ENCODE measurements at places on chromosomes 5 and 9.

GRCh38 chr9:100099722-100100042 is 639 bp downstream of the INVS start:
- no peak for DNase-seq

GRCh38 chr9:124257844-124258606 is at the start of gene NEK6:
TSS of gene NEK6 (plus strand) at chr9:124257949. CDS start at chr9:124301965, 44,016 bp downstream.
- no peak for DNase-seq

- DNase-seq: no peak
These were observed 7.2 kb upstream of the XPA start for GRCh38 chr9:97704345-97704677.

DNA sequence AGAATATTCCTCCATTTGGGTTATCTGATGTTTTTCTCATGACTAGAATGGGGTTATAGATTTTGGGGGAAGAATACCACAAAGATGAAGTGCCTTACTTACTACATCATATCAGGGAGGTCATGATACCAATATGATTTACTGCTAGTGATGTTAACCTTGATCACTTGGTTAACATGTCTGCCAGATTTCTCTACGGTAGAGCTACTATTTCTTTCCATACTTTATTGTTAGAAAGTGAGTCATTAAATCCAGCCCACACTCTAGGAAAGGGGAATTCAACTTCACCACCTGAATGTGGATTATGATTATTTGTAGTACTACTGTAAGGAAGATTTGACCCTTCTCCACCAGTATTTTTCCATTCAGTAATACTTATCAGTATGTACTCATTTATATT is 64.7 kb downstream of the UBE2R2 start:
- DNase-seq: no peak

GRCh38 chr9:76571288-76571687 is 112.3 kb downstream of the GCNT1 start:
- DNase-seq: no peak

DNA sequence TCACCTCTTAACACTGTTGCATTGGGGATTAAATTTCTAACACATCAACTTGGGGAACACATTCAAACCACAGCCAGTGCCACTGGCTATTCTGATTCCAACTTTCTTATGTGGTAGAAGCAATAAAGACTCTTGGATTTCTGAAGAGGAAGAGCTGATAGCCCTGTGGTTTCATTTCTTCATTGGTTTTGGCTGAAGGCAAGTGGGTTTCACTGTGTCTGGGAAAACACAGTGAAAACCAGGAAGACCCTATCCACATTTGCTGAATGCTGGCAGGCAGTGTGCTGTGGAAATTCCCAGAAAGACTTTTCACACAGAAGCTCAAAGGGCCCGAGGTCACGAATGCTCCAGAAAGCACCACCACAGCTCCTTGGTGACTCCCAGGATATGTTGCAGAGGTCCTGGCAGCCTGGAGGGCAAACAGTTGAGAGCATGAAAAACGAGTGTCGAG is 67.1 kb downstream of the DAPK1 start:
- DNase-seq: no peak

GRCh38 chr5:171351536-171352073 is 36.0 kb upstream of the NPM1 start:
- no peak for DNase-seq

- DNase-seq: no peak
These were observed 51.9 kb upstream of the JAK2 start for GRCh38 chr9:4933177-4933576.

- DNase-seq: no peak
These were observed 190.6 kb upstream of the MAP3K1 start for GRCh38 chr5:56624751-56625150.

GRCh38 chr5:36017622-36018021 is 26.4 kb upstream of the UGT3A1 start:
- no peak for DNase-seq

DNA sequence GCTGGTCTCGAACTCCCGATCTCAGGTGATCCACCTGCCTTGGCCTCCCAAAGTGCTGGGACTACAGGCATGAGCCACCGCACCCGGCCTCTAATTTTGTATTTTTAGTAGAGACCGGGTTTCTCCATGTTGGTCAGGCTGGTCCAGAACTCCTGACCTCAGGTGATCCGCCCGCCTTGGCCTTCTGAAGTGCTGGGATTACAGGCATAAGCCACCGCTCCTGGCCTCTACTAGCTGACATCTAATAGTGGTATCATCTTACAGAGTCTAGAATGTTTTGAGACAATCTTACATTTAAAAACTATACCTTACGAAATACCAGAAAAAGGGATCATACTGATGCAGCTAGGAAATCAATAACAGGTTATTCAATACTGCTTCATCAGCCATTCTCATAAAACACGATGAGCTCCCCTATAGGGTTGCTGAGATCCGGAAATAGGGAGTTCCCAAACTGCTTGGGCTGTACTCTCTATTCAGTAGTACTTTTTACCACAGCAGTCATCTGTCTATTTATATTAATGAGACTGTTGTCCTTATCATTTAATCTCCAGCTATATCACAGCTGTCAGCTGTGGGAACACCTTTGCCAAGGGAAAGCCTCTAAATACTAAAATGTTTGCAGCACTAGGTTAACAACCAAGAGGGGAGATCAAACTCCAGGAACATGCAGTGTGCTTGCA is 8.1 kb upstream of the UBE2D2 start:
- no peak for DNase-seq

DNA sequence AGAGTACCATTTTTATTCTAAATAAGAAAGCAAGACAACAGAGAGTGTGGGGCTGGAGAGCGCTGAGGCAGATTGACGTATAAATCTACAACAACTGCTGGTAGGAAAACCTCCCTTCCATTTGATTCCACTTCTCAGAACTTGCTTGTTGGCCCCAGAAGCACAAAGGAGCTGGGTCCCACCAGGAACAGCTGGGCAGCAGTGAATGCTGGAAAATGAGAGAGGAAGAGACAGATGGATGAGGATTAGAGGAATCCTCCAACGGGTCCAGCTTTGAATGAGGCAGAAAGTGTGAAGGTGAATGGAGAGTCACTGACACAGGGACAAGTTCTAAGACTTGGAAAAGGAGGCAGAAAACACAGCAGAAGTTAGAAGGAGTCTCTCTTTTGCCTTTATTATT is 14.8 kb downstream of the TAS2R1 start:
- DNase-seq: no peak

DNA sequence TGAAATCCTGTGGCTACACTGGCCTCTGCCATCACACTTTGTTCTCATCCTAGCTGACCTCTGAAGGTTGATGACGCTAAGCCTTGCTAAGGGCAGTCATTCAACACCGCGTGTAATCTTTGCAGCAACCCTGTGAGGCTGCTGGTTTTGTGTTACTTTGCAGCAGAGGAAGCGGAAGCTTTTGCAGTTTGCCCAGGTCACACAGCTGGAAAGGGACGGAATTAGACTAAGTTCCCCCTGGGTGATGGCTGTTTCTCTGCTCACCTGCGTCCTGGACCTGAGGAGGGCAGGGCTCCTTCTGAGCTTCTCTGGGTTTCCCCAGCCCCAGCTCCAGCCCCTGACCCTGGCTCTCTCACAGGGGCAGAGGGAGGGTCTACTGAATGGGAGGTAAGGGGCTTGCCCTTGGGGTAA is 7.3 kb upstream of the SLC25A51 start:
- DNase-seq: no peak

GRCh38 chr9:71886015-71886414 is 25.0 kb downstream of the ABHD17B start:
- DNase-seq: no peak

GRCh38 chr9:134835987-134836386 is 44.6 kb upstream of the FCN2 start:
- no peak for DNase-seq

DNA sequence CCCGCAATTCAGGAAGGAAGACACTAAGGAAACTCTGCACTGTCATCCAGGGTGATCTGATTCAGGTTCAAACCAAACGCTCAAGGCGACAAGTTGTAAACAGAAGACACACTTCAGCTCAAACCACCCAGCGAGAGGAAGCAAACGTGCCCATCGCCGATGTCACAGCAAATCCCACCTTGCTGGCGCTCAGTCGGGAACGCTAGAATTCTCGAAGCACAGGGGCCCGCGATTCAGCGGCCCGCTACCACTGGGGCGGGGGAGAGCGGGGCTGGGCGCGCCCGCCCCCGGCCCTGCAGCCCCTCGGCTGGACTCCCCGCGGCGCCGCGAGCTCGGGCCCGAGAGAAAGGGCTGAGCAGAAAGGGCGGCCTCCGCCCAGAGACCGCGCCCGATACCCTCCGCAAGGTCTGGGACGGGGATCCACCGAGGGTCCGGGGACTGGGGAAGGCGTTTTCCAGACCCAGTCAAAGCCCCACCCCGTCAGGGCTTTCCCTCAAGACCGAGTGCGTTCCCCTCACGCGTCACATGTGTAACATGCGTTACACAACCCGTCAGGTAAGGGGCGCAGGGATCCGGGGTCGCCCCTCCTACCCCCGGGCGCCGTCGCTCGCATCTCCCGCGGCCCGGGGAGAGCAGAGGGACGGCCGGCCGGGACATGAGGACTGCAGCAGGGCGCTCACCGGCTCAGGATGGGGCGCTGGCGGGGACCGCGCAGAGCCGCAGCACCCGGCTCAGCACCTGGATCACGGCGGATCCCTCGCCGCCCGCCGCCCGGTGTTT is 469 bp downstream of the AGTPBP1 start:
- DNase-seq: no peak

DNA sequence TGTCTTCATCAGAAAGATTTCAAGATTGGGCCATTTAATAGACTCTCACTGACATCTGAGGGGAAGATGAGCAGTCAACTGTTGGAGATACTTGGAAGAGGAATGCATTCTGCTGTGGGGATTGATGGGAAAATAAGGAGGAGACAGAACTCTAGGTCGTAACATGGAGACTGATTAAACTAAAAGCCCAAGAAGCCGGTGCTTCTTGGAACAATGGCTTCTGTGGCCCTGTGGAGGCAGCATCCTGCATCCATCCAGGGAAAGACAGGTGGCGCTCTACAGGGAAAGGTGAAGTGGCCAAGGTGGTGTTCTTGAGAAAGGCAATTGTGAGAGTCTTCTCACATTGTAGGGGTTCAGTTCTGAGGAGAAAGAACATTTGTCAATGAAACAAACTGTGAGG is 31.3 kb downstream of the ZFAND5 start:
- no peak for DNase-seq

DNA sequence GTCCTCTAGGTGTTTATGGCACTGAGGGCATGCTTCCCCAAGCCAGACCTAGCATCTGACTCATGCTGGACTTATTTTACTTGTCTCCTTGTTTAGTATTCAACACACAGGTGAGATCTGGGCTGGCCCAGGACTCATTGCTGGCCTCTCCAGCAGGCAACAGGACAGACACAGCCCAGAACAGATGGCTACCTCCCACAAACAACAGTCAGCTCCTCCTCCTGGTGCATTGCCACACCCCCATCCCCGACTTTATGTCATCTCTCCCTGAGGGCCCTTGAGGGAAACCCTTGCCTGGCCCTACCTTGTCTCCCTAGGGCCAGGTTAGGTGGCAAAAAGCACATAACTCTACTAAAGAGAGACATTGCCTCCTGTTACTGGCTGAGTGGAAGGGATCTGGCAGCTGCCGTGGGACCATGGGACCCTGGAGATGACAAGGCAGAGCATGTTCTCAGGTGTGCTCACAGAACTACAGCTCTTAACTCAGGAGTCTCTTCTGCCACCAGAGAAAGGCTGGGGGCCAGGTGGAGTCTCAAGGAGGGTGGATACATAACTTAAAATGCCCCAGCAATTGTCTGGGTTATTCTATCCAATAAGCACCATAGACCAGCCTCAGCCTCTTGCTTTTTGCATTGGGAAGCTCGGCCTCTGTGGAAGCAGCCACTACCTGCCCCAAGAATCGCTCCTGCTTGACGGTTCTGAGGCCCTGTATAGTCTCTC is 2.3 kb downstream of the ACSL6 start:
- no peak for DNase-seq

- DNase-seq: no peak
These were observed 364.2 kb downstream of the OSTF1 start for GRCh38 chr9:75452512-75452911.

- no peak for DNase-seq
These were observed 1.2 kb upstream of the GARIN3 start for GRCh38 chr5:157167214-157167621.

GRCh38 chr5:179171251-179171815 is 111.2 kb downstream of the ZNF354C start:
- DNase-seq: no peak

DNA sequence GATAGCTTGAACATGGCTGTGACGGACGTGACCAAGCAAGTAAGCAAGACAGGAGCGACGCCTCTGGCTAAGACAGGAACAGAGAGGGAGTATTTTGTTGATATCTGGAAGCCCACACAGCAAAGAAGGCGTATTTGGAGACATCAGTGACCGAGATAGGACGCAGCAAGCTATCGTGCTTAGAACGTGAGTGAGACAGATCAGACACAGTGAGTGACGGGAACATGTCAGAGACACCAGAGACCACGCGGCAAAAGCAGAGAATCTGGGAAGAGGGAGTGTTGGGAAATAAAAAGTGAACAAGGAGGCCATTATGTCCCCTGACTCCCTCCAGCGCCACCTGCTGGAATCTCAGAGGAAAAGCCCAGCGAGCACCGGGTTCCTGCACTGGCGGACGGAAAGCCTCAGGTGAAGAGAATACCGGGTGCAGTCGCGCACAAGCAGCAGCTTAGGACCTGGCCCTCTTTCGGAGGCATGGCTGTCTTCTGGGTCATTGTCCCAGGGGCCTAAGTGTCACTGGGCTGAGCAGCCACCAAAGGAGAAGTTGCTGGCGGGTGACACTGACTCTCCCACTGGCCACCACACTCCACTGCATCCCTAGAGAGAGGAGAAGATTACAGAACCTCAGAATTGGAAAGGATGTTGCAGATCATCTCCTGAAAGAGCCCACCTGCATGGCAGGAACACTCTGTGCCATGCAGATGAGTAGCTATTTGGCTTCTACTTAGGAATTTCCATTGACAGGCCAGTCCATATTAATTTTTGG is 99.1 kb downstream of the FBXO38 start:
- DNase-seq: no peak

- DNase-seq: no peak
These were observed 71.9 kb upstream of the GRHPR start for GRCh38 chr9:37350486-37351190.

GRCh38 chr9:70113403-70114022 is 69.9 kb downstream of the MAMDC2 start:
- DNase-seq: no peak

DNA sequence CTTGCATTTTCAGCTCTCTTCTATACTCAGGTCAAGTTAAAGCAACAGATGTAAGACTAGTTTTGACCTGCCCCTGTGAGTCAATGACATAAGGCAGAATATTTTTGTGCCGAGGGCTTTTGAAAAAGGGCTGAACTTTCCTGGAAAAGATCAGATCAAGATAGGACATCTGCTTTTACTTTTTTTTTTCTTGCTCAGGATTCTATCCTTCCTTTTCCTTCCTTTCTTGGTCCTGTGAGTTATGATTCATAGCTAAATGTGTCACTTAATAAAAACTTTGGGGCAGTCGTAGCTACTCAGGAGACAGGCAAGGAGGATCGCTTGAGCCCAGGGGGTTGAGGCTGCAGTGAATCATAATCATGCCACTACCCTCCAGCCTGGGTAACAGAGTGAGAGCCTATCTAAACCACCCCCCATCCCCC is 84.3 kb upstream of the BRINP1 start:
- DNase-seq: peak; percentile 66

Measured in BJ (cell line).